Activated CD8-positive, alpha-beta T cell treated with anti-CD3 and anti-CD28 coated beads for 36 hours (primary cell): ENCODE measurements at places on chromosomes 12 and 14. TPM values are rescaled to one million over a fixed set of nuclear protein-coding genes. Genes with fewer than 3 reads are reported as not detected.
A peak's percentile ranks its signal among the peaks of the same experiment; 100 is the strongest.

DNA sequence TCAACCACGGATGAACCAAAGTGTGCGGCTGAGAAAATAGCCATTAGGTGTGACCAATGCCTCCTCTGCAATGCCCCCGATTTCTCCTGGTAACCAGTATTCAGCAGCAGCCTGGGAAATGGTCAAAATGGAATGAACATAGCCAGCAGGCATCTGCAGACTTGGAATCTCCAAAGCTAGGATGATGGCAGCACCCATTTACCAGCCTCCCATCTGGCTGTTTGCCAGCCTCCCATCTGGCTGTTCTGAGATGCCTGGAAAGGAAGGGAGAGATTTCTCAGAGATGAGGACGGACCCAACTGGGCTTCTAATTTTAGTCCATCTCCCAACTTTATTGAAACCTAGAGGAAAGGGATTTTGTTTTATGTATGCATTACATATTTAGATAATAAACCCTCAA lies 16.2 kb downstream of the CLMN start:
- DNase-seq: no peak
- H3K27ac ChIP-seq: no peak overlapping the region
- H3K36me3 ChIP-seq: no peaks in the 10 kb centered on the region
- peaks cover 8% of the 10 kb centered on the region for H3K27me3 ChIP-seq
- no peaks in the 10 kb centered on the region for H3K4me1 ChIP-seq

The TAS2R42 gene
- total RNA-seq: not detected

- no peak overlapping the region for H3K4me3 ChIP-seq
- DNase-seq: no peak
- no peaks in the 10 kb centered on the region for H3K36me3 ChIP-seq
- peaks cover 5% of the 10 kb centered on the region for H3K27me3 ChIP-seq
These were observed 44.8 kb upstream of the TMPO start for GRCh38 chr12:98470469-98471082.

DNA sequence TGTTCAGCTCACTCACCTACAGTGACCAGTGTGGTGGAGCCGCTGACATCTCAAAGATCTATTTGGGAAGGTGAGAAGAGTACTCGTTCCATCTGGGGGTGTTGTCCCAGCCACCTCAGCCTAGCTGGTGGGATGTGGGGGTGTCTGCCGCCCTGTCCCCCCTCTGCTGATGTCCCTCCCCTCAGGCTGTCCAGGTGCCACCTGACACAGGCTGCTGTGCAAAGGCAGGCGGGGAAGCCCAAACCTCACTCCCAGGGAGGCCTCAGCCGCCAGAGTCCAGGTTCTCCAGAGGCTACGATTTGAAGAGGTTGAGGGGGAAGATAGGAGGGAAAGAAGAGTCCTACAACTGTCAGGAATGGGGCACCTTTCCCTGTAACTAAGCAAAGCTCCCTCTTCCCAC lies 51.3 kb upstream of the FKBP4 start:
- DNase-seq: no peak
- no peak overlapping the region for H3K27ac ChIP-seq
- H3K4me3 ChIP-seq: no peak overlapping the region

DNA sequence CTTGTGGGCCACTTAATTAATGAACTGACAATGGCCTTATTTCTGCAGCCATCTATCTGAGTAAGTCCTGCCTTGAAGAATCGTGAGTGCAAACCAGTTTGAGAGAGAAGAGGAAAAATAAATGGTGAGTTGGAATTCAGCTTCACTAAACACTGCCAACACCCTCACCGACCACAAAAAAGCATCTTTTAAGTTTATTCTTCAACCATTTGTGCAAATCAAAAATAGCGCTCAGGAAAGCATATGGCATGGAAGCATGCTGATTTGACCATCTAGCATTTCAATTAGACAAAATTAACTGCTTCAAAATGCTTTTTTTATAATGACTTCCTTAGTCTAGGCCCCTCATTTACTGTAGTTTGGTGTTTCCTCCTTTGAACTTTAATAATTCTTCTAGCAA lies 294.0 kb downstream of the PPFIA2 start:
- no peaks in the 10 kb centered on the region for H3K27me3 ChIP-seq
- no peak overlapping the region for H3K4me3 ChIP-seq
- H3K36me3 ChIP-seq: no peaks in the 10 kb centered on the region

DNA sequence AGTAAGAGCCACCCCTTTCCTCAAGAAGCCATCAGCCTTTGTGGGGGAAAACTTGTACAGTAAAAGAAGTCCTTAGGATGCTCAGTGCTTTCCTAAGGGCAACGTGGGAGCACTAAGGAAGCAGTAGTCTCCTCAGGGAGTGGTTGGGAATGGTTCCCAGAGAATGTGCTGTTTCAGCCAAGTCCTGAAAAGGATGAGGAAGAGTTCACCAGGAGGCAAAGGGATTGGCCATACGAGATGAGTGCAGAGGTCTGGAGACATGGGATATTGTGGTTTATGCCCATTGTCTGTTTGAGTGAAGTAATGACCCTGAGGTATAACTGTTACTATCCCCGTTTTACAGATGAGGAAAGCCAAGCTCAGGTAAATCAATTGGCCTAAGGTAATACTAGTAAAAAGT lies 86.0 kb upstream of the ATF1 start:
- no peaks in the 10 kb centered on the region for H3K4me1 ChIP-seq
- DNase-seq: no peak
- no peak overlapping the region for H3K4me3 ChIP-seq
- peaks cover 16% of the 10 kb centered on the region for H3K36me3 ChIP-seq
- no peaks in the 10 kb centered on the region for H3K27me3 ChIP-seq

The MYO1H gene
- total RNA-seq: not detected

GRCh38 chr12:57130941-57131340 lies 2.7 kb downstream of the LRP1 start:
- no peaks in the 10 kb centered on the region for H3K36me3 ChIP-seq
- H3K27me3 ChIP-seq: no peaks in the 10 kb centered on the region
- H3K27ac ChIP-seq: no peak overlapping the region

DNA sequence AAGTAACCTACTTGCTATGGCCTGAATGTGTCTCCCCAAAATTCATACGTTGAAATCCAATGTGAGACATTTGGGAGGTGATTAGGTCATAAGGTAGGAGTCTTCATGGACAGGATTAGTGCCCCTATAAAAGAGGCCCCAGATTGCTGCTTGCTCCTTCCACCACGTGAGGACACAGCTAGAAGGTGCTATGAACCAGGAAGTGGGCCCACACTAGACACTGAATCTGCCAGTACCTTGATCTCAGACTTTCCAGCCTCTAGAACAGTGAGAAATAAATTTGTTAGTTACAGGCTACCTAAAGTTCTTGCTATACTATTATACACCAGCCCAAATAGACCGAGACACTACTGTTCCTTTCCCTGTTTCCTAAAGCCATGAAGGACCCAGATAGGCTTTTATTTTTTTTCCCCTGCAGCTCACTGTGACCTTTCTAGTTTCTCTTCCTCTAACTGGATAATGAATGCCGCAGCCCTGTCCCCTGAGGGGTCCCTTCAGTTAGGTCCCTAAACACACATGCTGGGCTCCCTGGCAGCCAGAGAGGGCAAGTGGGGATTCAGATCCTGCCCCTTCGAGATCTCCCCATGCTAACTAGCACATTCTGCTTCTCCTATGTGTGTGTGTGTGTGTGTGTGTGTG lies 19.3 kb downstream of the SLC25A3 start:
- H3K27ac ChIP-seq: peak overlapping the region; percentile 68
- no peak overlapping the region for H3K4me3 ChIP-seq
- no peak for DNase-seq

The PRKCH gene
- 193 TPM for total RNA-seq

The SUPT16H gene
- 173 TPM for total RNA-seq

DNA sequence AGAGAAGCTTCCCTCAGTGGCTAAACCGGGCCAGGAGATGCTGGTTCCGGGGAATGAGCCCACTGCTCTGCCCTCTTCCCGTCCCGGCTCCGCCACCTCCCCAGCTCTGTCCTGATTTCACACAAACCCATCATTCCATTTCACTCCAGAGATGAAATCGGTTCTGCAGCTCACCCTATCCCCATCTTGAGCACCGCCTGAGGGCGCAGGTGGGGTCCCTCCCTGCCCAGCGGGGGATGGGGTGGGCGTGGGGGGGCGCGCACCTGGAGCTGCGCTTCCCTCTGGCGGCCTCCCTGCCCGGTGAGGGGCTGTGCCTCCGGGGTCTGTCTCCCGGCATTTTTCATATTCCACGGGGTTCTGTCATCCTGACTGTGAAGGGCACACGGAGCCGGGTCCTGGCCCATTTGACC lies 44.7 kb downstream of the NOC4L start:
- peaks cover 28% of the 10 kb centered on the region for H3K4me1 ChIP-seq
- peaks cover 3% of the 10 kb centered on the region for H3K36me3 ChIP-seq
- peak overlapping the region; percentile 83 for H3K27ac ChIP-seq
- no peaks in the 10 kb centered on the region for H3K27me3 ChIP-seq
- H3K4me3 ChIP-seq: peak overlapping the region; percentile 85

The RPS6KL1 gene
- 4.1 TPM for total RNA-seq

The CAPZA3 gene
- not detected for total RNA-seq

- no peak overlapping the region for H3K4me3 ChIP-seq
- H3K27ac ChIP-seq: no peak overlapping the region
- H3K36me3 ChIP-seq: no peaks in the 10 kb centered on the region
- DNase-seq: no peak
- H3K4me1 ChIP-seq: no peaks in the 10 kb centered on the region
These were observed 375.3 kb upstream of the KITLG start for GRCh38 chr12:88955531-88955930.

DNA sequence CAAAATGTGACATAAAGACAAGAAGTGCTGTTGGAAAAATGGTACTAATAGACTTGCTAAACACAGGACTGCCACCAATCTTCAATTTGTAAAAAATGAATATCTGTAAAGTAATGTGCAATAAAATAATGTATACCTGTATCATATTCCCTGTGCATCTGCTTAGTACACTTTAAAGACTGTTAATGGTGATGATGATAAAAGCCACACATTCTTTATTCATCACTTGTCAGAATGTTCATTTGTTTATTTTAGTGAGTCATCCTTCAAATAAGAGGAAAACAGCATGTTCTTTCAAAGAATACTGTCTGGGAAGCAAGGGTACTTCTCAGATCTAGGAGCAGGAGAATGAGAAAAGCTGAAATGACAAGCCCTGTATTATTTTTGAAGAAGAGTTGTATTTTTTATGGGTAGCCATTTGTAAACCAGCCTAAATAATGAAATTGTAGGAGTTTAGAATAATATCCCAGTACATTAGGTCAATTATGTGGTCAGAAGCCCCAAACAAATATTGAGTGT lies 78.3 kb upstream of the PSMA6 start:
- no peak for DNase-seq
- H3K27me3 ChIP-seq: no peaks in the 10 kb centered on the region
- peaks cover 2% of the 10 kb centered on the region for H3K36me3 ChIP-seq
- H3K27ac ChIP-seq: peak overlapping the region; percentile 5

DNA sequence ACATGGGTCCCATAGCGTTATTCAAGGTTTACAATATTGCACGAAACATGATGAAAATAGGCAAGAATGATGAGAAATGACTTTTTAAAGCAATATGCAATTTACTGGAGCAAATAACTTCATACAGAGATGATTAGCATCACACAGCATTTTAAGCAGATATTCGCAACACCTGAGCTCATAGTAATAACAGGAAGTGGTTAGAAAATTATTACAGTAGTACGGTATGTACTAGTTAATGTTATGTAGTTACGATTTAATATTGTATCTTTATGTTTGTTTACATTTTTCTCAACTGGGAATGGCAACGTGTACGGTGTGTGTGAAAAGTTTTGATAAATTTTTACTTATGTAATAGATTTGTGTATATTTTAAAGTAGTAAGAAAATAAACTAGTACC lies 102.6 kb downstream of the OSBPL8 start:
- H3K27me3 ChIP-seq: no peaks in the 10 kb centered on the region
- no peaks in the 10 kb centered on the region for H3K36me3 ChIP-seq
- H3K27ac ChIP-seq: no peak overlapping the region
- DNase-seq: no peak
- H3K4me3 ChIP-seq: no peak overlapping the region
- H3K4me1 ChIP-seq: peaks cover 28% of the 10 kb centered on the region

GRCh38 chr12:116887897-116888296 lies 6.7 kb upstream of the HRK start:
- no peak overlapping the region for H3K27ac ChIP-seq
- peaks cover 15% of the 10 kb centered on the region for H3K27me3 ChIP-seq

DNA sequence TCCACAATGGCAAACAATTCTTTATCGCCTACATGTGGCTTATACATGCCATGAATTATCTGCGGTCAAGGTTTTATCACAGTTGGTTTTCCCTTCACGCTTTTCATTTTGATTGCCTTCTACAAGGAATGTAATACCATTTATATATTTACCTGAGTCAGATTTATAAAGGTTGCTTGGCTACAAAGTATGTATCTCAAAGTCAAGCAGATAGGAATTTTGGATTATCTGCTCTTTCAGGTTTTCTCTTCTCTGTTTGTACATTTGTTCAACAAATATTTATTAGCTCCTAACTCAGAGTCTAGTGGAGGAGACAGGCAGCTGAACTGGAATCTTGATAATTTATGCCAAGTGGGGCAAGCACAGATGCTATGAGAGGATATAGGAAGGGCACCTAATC lies 28.5 kb upstream of the CISTR start:
- H3K36me3 ChIP-seq: no peaks in the 10 kb centered on the region
- no peak for DNase-seq
- no peaks in the 10 kb centered on the region for H3K4me1 ChIP-seq

The FAM90A1 gene
- total RNA-seq: 0.27 TPM

DNA sequence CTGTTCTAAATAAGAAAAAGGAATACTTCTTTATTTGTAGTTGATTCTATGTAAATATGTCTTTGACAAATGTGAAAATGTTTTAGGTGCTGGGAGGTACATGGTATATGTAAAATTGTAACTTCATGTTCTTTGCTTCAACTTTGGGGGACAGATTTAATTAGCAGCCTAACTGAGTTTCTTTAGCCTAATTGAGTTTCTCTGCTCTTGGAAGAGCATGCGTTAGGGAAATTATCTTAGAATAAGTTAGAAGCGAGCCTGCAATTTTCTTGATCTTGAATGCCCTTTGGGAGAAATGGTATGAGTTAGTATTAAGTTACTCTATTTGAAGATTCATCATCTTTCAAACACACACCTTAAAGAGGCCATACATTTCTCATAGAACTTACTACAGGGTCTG lies 194.3 kb downstream of the AEBP2 start:
- no peak overlapping the region for H3K4me3 ChIP-seq
- H3K4me1 ChIP-seq: no peaks in the 10 kb centered on the region
- no peak for DNase-seq
- H3K36me3 ChIP-seq: no peaks in the 10 kb centered on the region
- no peaks in the 10 kb centered on the region for H3K27me3 ChIP-seq

DNA sequence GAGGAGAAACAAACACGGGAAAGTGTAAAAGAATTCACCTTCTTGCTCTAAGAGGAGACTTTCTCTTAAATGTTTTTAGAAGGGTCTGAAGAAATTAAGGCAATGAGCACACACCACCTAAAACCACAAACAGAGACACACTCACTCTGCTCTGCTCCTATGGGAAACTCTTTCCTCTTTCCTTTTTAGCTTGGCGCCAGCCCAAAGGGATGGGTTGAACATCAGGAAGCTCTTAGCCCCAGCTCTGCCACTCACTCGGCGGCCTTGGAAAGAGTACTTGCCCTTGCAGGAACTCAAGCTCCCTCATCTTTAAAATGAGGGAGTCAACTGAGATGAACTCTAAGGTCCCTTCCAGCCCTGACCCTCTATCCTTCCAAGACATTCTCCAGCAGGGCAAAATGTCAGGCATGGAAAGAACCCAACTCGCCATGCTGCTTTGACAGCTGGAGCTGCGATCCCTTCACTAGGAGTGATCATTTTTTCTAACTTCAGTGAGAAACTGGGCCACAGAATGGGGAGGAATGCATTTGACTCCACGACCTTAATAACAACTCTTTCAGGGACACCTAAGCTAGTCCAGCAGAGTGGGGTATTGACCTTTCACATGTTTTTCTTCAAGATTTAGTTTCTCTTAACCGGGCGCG lies 980 bp upstream of the RNASE8 start:
- no peaks in the 10 kb centered on the region for H3K4me1 ChIP-seq
- peaks cover 11% of the 10 kb centered on the region for H3K27me3 ChIP-seq
- no peak overlapping the region for H3K4me3 ChIP-seq
- no peaks in the 10 kb centered on the region for H3K36me3 ChIP-seq
- no peak for DNase-seq
